ENCODE measurements at places on chromosomes 3 and 15. TPM values are rescaled to one million over a fixed set of nuclear protein-coding genes. Genes with fewer than 3 reads are reported as not detected.

NMNAT3 gene
- 1.2 TPM for total RNA-seq

STRA6 gene
- not detected for total RNA-seq

DLL4 gene
- 30.2 TPM for total RNA-seq

C2CD4A gene
- not detected for total RNA-seq

COMMD2 gene
- 39.6 TPM for total RNA-seq

PPP1R14D gene
- not detected for total RNA-seq

TF gene
- total RNA-seq: 62.8 TPM

GRCh38 chr3:104536715-104537114 lies 830.0 kb upstream of the ALCAM start:
- DNase-seq: no peak

DNA sequence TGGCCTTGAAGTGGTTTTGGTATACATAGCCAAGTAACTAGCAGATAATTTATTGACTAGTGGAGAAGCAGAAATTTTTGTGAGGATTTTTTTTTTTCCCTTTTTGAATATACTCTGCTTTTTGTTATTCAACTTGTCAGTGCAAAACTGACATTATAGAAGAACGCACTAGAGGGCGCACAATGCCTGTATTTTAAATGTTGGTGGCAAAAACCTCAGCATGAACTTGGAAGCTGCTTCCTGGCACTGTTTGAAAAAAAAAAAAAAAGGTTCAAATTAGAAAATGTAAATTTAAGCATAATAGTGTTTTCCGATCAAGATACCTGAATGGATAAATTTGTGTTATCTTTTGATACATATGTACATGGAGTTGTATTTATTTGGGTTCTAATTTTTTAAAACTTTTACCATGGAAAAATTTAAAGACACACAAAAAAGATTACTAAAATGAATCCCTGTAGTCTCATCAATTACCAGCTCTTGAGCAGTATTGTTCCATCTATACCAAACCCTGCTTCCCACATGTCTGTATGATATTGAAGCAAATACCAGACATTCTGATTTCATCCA lies 56.0 kb downstream of the SLC25A26 start:
- DNase-seq: peak; percentile 81

- DNase-seq: no peak
Measured at GRCh38 chr3:3170998-3171397, 8.5 kb downstream of the CRBN start.

DNA sequence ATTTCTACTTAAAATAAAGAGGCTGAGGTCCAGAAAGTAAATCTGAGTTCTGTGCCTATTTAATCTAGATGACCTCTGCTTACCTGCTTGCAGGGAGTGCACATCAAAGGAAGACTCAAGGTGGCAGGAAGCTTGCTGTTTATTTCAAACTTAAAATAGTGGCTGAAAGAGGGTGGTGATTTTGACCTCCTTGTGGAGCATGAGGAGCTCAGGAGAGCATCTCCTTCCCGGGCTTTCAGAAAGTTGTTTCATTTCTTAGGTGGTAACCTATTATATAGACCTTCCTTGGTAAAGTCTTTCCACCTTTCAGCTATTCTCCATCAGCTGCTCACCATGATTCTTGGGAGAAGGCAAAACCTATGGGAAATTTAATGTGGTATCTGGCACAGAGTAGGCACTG lies 494 bp downstream of the GCSAM start:
- DNase-seq: no peak

GRCh38 chr3:103126115-103126514 lies 691.3 kb downstream of the ZPLD1 start:
- no peak for DNase-seq

DNA sequence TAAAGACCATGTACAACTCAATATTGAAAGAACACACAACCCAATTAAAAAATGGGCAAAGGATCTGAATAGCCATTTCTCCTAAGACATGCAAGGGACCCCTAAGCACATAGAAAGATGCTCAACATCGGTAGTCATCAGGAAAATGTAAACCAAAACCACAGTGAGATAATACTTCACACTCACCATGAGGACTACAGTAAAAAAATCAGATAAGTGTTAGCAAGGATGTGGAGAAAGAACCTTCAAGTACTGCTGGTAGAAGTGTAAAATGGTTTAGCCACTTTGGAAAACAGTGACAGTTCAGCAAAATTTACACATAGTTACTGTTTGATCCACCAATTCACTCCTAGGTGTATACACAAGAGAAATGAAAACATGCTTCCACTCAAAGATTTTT lies 30.1 kb upstream of the XIRP1 start:
- no peak for DNase-seq

DNA sequence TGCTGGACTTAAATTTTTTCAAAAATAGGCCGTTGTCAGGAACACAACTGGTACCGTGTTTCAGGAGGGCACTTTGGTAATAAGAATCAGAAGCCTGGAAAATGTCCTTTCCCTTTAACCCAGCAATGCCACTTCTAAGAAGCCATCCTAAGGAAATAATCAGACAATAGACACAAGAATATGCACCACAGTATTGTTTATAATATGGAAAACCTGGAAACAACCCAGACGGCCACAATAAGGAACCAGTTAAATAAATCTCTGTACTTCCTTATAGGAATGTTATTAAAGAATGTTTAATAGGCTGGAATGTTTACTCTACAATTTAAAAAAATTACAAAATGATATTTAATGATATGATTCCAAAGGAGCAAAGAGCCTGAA lies 30.4 kb upstream of the ATP1B3 start:
- no peak for DNase-seq

Data from ascending aorta (tissue), 2 donors.